ENCODE measurements at places on chromosomes 1 and 21. TPM values are rescaled to one million over a fixed set of nuclear protein-coding genes. Genes with fewer than 3 reads are reported as not detected.

DNA sequence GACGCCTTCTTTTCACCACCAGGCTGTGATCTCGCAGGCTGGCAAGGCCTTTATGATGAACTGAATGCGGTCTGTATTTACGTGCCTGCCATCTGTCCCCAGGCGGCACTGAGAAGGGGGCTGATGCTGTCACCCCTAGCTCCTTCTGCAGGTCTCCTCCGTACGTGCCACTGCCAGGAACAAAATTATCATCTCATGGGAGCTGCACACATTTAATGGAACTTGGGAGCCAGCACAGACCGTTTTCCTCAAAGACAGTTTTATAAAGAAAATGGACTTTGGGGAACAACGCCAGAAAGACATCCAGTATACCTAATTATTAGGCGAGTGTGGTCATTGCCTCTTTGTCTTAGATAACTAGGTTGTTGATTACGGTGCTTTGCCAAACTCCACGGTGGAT is 434.5 kb downstream of the KIF26B start:
- no peak for DNase-seq

- DNase-seq: no peak
These were observed 178.2 kb downstream of the FOXD2 start for GRCh38 chr1:47616036-47616435.

ROR1 gene
- 10.3 TPM for total RNA-seq

GRCh38 chr1:220884981-220885918 is 6.0 kb downstream of the HLX start:
- no peak for DNase-seq

GRCh38 chr1:17185485-17185860 is 19.5 kb upstream of the PADI1 start:
- no peak for DNase-seq

- DNase-seq: no peak
These were observed 21.4 kb downstream of the COL6A1 start for GRCh38 chr21:46002841-46003574.

DNA sequence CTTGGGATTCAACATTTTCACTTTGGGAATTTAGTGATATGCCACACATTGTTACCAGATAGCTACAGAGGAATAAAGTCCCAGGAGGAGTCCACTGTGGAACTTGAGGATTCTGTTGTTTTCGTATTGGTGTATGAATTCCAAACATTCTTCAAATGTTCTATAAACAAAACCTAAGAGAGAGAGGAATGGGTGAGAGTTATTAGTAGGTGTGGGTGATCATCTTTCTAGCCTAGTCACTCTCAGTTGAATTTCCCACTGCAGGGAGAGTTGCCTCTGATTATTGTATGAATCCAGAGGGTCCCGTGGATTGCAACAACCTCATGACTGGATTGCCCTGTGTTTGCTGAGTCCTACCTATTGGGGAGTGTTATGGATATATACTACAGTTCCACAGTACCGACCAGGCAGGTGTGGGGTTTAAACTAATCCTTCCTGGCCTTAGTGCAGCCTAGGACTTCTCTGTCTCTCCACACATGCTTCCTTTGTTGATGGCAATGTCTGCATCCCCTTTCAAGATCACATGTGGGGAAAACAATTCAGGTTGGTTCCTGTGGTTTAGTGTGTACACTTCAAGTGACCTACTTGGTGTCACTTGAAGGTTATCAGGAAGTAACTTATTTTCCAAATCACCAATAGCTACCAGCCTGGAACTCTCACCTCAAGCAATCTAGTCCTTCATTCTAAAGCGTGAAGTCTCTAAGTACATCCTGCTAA is 91.8 kb downstream of the ADCY10 start:
- no peak for DNase-seq

OLFML3 gene
- total RNA-seq: 134 TPM

DNA sequence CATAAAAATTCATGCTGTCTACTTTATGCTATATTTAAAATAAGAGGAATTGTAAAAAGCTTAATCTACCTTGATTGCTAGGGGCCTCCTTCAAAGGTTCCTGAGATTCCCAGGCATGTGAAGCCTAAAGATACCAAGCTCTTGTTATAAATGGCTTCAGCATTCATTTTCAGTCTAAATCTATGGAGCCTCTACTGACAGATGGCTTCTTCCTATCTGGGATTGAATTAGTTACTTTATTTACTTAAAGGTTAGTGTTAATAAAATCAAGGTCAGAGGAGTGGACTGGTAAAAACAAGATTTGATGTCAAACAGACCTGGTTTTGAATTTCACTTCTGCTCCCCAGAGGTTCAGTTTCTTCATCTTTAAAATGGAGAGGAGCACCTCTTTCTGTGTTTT is 93.7 kb downstream of the TNNI3K start:
- DNase-seq: no peak

LIPI gene
- total RNA-seq: not detected

DNA sequence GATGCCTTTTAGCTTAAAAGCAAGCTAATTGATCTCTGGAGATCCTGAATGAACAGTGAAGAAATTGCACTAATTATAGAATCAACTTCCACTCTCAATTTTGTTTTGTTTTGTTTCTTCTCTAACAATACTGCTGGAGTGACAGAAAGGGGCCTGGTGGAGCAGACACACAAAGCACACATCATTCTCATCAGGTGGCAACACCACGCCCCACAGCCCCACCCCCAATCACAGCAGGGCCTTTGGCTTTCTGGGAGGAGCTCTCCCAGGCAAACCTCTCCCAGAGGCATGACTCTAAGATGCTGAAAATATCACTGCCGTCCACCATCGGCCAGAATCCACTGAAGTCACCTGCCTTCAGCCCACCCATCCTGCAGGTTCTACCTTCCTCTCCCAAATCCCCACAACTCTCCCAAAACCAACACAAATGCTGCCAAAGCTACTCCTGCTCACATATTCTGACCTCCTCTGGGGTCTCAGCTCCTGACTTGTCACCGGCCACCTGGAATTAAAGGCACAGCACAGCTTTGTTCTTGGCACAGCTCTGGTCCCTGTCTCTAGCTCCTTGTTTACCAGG is 120.7 kb downstream of the GRIK3 start:
- DNase-seq: no peak

SNX7 gene
- 51.2 TPM for total RNA-seq

- DNase-seq: no peak
These were observed 216.5 kb downstream of the NTNG1 start for GRCh38 chr1:107357376-107357775.

LYPD8 gene
- total RNA-seq: under 0.01 TPM

DNA sequence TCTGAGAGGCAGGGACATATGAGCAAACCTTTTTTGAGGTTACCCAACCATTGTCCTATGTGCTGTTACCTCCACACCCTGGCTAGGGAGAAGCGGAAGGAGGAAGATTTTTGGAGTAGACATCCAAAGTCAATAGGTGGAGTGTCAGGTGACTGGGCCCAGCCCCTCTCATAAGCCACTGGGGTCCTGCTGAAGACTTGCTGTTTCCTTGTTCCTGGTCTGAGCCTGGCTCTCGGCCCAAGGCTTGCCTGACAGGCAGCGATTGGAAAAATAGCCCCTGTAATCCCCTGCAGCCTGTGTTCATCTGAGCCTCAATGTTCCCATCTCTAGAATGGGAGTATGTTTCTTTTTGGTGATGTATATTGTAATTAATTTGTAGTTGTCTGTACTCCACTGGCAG is 6.9 kb upstream of the PIGR start:
- no peak for DNase-seq

DNA sequence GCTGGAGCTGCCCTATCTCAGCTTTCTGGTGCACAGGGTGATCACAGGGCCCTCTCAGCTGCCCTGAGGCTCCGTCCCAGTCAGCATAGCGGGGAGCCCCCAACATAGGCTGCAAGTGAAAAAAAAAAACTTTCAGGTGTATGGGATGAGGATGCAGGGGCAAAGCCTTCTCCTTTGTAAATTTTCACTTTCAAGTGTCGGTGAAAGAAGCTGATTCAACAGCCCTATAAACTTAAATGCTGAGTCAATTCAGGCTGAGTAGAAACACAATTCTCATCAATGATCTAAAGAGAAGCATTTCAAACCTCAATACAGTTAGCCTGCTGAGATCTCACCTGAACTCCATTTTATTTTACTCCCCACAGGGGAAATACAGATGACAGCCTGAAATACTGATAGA is 171.2 kb downstream of the SEC16B start:
- no peak for DNase-seq

- no peak for DNase-seq
These were observed 60.7 kb downstream of the KIF1B start for GRCh38 chr1:10271090-10271489.

DNA sequence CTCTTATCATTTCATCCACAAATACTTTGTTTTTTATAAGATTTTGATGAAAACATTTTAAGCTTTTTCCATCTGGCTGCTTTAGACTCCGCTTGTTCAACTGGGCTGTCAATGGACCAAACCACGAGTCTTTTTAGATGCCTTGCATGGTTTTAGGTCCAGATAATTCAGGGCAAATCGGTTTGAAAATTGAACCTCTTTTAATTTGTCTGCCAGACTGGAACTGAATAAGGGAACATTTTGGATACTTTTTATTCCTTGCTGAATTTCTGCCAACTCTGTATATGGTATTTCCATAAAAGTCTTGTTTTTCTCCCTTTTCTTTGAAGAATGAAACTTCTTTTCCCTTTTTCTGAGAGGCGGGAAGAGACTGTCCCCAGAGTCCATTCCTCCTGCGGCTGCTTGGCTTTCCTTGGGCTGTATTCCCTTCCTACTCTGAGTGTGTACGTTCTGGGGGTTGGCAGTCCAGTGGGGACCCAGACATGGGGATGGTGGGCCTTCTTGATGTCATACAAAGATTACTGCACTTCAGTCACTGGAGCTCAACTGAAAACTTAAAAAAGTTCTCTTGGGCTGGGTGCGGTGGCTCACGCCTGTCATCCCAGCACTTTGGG is 46.5 kb upstream of the CNN3 start:
- no peak for DNase-seq

DNA sequence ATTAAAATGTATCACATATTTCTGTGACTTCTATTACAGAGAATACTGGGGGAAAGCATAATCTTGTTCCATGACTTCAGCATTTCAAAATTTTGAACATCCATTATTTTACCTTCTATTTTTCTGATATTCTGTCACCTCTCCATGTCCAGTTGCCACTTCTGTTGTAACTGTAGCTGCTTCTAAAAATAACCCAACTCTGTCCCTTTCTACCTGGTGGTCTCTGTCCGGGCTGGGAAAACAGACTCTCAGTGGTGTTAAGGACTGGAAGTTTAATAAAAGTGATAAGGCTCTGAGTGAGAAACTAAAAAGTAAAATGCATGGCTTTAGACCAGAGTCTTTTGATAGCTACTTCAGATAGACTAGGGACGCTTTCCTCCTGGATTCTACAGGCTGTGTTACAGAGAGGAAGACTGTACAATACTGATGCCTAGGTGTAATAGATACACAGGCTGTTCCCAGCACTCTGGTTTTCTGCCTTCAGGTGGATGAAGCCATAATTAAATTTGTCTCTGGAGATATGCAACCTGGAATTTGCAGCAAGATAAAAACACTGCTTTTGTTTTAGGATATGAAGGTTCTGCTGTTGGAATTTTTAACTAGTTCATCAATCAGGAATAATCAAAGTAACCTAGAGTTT is 42.1 kb upstream of the SEC16B start:
- no peak for DNase-seq

C1orf116 gene
- under 0.01 TPM for total RNA-seq

EFNA4 gene
- 2.6 TPM for total RNA-seq

IL22RA1 gene
- not detected for total RNA-seq

DNA sequence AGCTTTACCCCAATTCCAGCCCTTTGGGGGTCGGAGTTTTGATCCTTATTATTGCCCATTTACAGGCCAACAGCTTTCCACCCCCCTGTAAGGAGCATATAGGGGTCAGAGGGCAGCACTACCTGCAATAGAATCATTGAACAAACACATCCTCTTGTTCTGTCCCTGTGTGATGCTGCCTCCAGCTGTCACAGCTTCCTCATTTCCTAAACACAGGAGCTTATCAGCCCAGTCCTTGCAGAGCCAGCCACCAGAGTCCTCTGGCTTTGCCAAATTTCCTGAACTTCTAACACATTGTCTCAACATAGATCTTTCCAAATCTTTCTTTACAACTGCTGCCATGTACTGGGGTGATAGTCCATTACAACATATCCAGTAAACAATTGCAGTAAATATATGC is 32.8 kb upstream of the PTBP2 start:
- no peak for DNase-seq

MSH4 gene
- 0.43 TPM for total RNA-seq

- DNase-seq: peak; percentile 23
These were observed 146.9 kb downstream of the MIS18A start for GRCh38 chr21:32131960-32132359.

RGS7 gene
- total RNA-seq: under 0.01 TPM

- no peak for DNase-seq
These were observed 202.3 kb upstream of the CACYBP start for GRCh38 chr1:174797398-174797797.

ODF2L gene
- total RNA-seq: 40.3 TPM

GRCh38 chr1:153465811-153466636 is 5.6 kb upstream of the S100A7 start:
- DNase-seq: peak; percentile 26

- no peak for DNase-seq
These were observed 39.1 kb upstream of the NHLH2 start for GRCh38 chr1:115879977-115880376.

GRCh38 chr1:25064465-25065240 is 134.6 kb upstream of the RUNX3 start:
- DNase-seq: no peak

GRCh38 chr1:103266036-103266435 is 157.7 kb upstream of the COL11A1 start:
- peak; percentile 17 for DNase-seq

Measured in fibroblast of villous mesenchyme (primary cell).